Gastrocnemius medialis (tissue), 4 donors: ENCODE measurements at places on chromosomes 7 and 10.
A peak's percentile ranks its signal among the peaks of the same experiment; 100 is the strongest.

- no peak for DNase-seq
These were observed 52.2 kb downstream of the SEM1 start for GRCh38 chr7:96657347-96658021.

DNA sequence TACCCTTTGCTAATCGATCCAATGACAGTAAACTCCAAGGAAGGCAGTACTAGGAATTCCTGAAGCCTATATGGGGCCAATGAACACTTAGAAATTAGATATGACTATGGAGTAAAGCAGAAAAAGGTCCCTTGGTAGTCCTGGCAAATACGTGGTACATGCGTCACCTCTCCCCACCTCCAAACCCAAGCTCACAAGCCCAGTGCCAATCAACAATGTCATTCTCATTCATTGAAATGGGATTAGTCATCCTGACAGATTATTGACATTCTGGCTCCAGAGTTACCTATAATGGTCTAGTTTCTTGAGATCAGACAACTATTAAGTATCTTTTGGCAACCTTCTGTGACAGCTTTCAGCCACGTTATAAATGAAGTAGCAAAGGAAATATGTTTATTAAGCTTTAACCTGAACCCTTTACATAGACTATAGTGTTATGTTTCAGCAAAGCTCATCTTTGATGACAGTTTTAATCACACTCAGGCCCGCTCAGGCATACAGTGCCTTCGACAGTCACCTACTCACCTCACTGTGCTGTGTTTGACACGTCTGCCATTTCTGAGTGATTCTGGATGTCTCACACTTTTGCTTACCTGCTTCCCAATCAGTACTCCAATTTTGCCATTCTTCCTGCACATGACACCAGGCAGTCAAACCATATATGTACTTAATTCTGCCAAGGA, 69.6 kb upstream of the ADO start:
- no peak for DNase-seq

- DNase-seq: no peak
These were observed 17.5 kb upstream of the BTBD16 start for GRCh38 chr10:122253605-122254004.

DNA sequence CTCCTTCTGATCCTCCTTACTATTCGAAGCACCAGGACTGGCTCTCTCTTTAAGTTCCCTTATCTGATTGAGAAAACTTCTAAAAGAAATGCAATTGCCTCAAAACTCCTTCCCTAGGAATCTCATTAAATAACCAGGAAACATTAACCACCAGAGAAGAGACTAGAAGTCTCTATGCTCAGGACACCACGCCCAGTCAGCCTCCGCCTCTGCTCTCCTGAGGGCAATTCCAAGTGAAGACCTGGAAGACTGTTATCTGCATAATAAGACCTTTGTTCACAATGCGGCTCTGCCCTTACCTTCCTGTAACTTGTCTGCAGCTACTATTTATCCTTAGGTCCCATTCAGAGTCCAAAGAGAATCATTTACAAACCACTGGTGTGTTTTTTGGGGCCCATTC, 78.8 kb downstream of the ELMO1 start:
- no peak for DNase-seq

DNA sequence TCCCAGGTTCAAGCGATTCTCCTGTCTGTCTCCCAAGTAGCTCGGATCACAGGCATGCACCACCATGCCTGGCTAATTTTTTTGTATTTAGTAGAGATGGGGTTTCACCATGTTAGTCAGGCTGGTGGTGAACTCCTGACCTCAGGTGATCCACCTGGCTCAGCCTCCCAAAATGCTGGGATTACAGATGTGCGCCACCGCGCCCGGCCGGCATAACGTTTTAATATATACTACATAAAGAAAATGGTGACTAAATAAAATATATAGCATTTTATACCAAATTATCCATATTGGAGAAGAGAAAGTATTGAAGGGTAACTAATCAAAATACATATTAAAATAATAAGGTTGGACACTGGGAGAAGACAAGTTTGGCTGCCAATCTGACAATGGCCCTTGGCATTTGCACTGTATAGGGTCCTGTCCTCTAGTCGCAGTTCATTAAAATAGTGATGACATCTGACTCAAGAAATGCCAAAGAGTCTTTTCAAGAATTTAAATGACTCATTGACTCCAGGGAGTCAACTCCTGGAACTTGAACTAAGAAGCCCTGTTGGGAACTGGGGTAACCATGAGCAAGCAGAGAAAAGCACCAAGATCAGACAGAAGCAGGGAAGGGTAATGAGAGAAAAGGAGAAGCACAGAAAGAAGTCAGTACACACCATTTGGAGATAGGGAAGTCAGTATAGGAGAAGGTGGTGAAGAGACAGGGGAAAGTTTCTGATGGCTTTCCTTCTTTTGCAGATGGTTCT, 91.1 kb downstream of the CH25H start:
- no peak for DNase-seq

DNA sequence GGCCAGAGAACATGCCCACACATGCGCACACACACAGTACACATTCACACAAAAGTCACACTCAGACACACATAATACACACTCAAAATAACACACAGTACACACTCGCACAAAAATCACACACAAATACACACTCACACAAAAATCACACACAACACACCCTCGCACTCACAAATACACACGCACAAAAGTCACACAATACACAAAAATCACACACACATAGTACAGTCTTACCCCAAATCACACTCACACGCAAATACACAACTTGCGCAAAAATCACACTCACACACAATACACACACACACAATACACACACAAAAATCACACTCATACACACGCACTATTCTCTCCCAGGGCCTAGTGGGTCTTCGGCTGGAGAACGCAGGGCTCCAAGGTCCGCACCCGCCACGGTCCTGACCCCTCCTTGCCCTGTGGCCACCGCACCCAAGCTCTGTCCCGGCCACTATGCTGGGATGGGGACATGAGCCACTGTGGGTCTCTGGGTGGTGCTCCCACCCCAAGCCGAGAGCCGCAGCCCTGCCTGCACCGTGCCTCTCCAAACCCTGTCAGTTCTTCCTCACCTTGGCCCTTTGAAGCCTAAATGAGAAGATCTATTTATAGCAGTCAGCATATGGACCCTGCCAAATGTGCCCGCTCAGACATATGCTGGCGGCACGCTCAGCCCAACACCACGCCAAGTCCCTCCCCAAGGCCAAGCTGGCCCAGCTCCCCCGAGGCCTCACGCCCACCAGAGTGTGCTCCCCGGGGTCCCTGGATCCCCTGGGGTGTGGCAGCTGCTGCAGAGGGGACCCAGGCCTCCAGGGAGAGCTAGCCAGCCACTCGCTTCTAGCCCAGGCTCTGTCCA, 55.9 kb downstream of the ELFN1 start:
- no peak for DNase-seq

DNA sequence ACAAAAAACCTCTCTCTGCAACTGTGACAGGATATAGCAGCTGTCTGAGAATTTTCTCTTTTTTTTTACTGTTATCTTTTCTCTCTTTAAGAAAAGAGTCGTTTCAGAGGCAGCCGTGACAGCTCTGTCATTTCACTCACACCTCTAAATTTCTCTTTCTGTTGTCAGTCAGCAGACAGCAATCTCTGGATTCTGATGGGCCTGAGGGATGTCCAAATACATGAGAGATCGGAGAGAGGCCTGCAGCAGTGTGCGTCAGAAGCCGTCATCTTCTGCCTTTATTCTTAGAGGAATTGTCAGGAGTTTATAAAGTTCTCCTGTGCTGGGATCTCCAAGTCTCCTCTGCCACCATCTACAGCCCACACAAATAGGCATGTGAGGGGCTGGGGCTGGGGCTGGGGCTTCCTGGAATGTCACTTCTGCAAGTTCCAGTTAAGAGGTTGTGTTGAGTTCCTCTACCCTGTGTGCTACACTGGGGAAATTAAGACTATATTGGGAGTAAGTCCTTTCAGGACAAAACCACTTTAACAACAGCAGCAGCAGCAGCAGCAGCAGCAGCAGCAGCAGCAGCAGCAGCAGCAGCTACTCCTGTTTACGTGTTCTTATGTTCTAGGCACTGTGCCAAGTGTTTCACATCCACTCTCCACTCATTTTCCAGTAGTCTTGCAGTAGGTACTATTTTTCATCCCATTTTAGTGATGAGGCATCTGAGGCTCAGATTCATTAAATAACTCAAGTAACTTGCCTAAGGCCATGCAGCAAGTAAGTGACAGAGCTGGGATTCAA, 541.3 kb downstream of the LRMDA start:
- DNase-seq: peak; percentile 19

DNA sequence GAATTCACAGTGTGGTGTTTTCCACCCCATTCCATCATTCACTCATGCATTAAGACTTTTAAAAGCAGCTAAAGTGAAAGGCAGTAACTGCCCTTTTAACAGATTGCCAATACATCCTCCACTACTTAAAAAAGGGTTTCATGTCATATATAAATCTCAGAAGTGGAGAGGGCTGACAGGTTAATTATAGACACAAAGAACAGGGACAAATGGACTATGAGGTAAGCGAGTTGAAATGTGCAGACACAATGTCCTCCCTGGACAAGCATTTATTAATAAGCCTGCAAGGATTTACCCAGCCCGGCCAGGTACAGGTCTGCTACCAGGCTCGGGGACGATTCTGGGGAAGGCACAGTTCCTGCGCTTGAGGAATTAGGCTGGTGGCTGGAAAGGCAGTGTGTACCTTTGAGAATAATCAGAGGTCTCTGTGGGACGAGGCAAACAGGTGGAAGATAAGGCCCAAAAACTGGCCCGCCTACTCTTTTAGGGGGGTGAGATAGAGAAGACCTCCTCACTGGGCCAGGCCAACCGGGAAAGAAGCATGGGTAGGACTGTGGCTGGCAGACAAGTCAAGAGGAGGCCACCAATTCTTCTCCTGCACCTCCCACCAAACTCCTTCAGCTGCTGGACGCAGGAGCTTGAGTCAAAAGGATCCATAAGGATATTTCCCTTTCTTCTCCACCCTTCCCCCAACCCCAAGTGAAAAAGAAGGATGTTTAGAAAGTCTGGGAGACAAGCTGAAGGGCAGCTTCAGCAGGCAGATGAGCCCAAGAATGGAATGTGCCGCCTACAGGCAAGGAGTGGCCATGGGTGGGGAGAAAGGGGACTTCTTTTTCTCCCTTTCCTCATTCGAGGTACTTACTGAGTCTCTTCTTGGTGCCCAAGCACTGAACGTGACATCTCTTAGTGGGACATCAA, 1.5 kb downstream of the PDLIM1 start:
- DNase-seq: no peak

- no peak for DNase-seq
These were observed 9.8 kb downstream of the HSPA12A start for GRCh38 chr10:116732573-116732972.

GRCh38 chr7:142711746-142712616, 37.3 kb upstream of the PRSS1 start:
- DNase-seq: no peak

DNA sequence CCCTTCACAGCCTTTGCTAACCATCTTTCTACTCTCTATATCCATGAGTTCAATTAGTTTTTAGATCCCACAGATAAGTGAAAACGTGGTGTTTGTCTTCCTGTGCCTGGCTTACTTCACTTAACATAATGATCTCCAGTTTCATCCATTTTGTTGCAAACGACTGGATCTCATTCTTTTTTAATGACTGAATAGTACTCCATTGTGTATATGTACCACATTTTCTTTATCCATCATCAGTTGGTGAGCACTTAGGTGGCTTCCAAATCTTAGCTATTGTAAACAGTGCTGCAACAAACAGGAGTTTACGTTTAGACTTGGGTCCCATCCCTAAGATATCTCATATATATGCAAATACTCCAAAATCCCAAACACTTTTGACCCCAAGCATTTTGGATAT, 9.1 kb downstream of the CDC123 start:
- DNase-seq: no peak

DNA sequence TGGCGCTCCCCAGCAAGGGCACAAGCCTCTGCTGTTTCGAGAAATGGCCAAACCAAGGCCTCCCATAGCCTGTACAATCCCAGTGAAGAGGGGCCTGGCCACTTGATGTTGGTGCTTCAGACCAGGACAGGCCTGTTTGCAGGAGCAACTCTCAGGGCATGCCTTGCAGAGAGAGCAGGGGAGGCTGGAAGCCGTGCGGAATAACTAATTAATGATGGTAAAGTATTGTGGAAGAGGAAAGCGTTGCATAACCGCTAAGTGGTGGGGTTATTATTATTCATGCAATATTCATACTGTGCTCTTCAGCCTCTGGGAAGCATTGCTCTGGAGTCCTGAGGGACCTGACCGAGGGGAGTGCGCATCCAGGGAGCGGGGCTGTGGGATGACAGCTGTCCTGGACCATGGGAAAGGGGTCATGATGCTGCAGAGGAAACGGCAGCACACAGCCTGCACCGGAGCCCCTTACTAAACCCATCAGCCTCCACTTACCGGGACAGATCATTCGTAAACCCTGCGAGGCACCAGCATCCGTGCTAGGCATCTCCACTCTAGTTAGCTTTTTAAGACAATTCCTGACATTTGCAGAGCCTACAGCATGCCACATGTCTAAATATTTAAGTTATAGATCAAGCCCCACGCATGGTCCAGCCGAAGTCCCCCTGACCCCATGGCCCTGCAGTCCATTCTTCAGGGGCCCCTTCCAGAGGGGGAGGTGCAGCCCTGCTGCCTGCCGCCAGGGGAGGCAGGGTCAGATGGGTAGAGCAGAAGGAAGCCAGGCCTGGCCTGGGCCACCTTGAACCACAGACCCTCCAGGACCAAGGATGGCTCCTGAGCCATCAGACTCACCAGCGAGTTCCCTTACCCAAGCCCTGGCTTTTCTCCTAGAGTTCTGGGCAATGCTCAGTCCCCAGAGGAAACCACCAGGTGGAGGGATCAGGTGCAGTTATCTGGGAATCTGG, 11.6 kb downstream of the TMEM273 start:
- no peak for DNase-seq

DNA sequence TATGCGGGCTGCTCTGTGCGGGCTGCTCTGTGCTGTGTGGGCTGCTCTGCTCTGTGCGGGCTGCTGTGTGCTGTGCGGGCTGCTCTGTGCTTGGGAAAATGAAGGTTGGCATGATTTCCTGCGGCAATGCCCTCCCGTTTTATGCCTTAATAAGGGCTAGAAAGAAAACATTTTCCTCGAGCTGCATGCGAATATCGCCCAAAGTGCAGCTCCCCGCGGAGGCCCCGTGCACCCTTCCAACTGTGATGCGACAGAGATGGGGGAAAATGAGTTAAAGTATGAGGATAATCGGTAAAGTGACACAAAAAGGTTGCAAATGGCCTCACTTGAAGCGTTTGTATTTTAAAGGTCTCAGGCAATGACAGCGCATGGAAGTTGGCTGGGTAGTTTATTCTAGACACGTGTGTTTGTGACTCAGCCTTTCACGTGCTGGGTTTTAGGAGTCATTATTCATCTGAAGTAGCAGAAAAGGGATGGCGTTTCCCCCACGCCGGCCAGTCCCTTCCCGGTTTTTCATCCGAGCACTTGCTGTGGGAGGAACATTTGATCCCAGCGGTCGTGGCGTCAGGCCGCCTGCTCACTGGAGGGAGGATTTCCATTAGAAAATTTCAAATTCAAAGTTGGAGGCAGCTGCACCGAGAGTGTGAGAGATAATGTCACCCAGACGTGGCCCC, 220.7 kb downstream of the ADARB2 start:
- no peak for DNase-seq
